ENCODE measurements at places on chromosomes 1 and 21.

GRCh38 chr1:234961456-234962339, 166.9 kb downstream of the TOMM20 start:
- DNase-seq: no peak

DNA sequence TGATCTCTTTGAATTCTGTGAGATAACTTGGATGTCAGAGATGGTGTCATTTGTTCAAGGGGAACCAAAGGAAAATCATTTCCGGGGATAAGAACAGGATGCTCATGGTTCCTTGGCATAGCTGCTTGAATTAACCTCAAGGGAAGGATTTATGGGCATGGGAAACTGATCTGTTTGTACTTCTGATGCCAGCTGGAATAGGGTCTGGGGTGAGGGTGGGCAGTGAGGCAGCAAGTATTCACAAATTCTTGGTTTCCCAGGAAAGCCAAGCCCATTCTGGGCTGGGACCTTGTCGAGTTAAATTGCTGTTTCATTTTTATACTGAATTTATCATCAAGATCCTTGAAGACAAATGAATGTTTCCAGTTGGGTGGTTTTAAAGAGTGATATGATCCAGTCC, 14.1 kb downstream of the INTS3 start:
- DNase-seq: no peak

- DNase-seq: no peak
These were observed 91.3 kb downstream of the COLGALT2 start for GRCh38 chr1:183946320-183946613.

DNA sequence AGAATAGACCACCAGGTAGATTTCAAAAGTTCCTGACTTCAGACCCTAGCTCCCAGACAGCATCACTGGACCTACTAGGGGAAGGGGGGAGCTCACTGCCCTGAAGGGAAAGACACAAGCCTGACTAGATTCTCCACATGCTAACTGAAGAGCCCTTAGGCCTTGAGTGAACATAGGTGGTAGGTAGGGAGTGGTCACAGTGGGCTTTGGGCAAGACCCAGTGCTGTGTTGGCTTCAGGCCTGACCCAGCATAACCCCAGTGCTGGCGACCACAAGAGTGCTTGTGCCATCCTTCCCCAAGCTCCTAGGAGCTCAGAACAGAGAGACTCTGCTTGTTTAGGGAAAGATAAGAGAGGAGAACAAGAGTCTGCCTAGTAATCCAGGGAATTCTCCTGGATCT, 51.1 kb upstream of the ACADM start:
- DNase-seq: no peak

- DNase-seq: no peak
These were observed 477.6 kb upstream of the USP24 start for GRCh38 chr1:55692726-55693125.

GRCh38 chr1:100896481-100896982, 642 bp downstream of the SLC30A7 start:
- DNase-seq: peak; percentile 38

DNA sequence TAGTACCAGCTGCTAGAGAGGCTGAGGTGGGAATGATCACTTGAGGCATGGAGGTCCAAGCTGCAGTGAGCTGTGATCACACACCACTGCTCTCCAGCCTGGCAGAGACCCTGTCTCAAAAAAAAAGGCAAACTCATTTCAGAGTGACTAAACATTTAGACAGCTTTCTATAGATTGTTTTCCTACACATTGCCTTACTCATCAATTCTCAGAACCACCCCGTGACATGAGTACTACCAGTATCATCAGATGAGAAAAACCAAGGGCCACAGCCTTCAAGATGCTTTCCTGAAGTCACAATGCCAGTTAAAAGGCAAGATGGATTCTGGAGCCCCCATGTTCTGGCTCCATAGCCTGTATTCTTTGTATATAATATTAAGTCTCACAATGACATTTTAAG, 22.4 kb upstream of the SMPDL3B start:
- DNase-seq: no peak

GRCh38 chr1:198492872-198493271, 47.6 kb downstream of the ATP6V1G3 start:
- no peak for DNase-seq

DNA sequence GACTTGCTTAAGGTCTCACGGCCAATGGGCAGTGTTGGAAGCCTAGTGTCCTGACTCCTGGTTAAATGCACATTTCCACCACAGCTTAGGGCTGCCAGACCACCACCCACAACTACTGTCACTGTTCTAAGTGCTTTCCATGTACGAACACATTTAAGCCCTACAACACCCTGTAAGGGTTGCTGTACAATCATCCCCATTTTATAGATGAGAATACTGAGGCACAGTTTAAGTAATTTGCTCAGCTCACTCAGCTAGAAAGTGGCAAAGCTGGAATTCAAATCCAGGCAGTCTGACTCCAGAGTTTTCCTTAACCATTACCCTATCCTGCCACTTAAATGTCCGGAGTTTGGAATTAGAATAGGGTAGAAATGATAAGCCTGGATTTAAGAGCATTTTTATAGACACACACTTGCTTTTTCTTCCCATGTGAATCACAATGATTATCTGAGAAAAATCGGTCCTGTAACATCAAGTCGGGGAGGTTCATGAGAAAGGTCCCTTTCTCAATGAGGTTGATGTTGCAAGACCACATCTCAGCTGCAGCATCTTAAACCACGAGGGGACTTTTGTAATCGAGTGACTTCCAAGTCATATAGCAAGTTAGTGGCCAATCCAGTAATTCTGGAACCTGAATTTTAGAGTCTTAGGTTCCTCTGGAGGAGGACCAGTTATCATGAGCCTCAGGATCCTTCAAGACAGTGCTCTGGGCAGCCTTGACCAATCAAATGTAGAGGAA, 8.6 kb downstream of the E2F2 start:
- no peak for DNase-seq

DNA sequence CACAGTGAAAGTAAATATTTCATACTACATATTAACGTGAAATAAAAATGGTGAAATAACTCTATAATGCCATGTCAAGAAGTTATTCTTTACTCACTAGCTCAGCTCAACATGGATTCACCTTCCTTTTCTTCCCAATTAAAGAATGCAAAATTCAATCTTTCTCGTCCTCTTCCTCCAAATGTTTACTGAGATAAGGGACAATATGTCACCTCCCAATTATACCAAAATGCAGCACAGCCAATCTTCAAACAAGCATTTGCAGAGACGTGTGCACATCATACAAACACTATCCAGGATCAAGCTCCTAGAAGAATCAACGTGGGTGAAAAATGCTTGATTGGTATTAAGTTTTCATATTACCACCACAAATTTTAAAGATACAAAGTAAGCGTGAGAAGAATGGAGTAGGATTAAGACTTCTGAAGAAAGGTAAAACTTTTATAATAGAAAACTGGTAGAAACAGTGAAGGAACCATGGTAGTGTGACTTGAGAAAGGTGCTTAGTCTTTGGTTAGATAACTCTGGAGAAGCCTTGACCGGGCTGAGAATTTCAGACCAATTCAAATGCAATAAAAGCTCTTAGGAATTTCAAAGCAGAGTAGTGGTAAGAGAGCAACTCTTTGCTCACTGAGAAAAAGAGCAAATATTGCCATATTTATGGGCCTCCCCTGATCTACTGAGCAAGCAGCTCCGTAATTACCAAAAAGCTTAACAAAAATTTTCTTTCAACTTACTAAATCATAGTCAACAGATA, 7.2 kb downstream of the PTP4A2 start:
- no peak for DNase-seq

GRCh38 chr1:206496131-206496793, 11.1 kb upstream of the RASSF5 start:
- DNase-seq: no peak

- DNase-seq: no peak
These were observed 16.3 kb upstream of the BEND5 start for GRCh38 chr1:48792961-48793360.

DNA sequence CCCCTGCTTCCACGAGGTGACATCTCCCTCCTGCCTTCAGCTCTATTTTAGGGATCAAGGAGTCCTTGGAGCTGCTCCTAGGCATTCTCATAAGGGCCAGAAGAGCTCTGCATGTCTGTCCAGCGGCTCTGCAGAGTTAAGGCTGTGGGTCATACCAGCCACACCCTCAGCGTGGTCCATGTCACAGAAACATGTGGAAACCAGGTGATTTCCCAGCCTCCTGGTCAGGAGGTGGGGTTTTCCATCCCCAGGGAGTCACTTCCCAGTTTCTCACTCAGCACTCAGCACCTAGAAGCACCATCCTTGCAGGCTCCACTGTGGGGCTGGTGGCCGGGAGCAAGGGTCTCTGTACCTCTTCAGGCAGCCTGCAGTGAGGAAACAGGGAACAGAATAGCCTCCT, 1.4 kb upstream of the TNFRSF1B start:
- DNase-seq: no peak

DNA sequence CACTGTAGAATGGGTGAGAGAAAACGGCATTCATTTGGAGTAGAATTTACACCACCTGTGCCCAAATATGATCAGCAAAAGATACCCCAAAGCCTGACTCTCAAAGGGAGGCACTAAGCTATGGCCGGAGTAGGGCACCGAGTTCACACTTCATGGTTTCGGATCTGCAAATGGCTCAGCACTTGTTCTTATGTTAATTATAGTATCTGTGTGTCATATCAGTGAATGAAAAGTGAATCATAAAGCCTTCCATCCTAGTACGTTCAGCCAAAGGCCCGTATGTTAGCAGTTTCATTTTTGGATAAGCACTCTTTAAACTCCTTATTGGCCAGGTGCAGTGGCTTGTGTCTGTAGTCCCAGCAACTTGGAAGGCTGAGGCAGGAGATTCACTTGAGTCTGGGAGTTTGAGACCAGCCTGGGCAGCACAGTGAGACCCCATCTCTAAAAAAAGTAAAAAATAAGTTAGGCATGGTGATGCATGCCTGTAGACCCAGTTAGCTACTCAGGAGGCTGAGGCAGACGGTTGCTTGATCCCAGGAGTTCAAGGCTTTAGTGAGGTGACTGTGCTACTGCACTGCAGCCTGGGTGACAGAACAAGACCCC, 4.9 kb upstream of the CORT start:
- DNase-seq: no peak

- DNase-seq: no peak
These were observed 77.0 kb downstream of the CSMD2 start for GRCh38 chr1:34087986-34088385.

DNA sequence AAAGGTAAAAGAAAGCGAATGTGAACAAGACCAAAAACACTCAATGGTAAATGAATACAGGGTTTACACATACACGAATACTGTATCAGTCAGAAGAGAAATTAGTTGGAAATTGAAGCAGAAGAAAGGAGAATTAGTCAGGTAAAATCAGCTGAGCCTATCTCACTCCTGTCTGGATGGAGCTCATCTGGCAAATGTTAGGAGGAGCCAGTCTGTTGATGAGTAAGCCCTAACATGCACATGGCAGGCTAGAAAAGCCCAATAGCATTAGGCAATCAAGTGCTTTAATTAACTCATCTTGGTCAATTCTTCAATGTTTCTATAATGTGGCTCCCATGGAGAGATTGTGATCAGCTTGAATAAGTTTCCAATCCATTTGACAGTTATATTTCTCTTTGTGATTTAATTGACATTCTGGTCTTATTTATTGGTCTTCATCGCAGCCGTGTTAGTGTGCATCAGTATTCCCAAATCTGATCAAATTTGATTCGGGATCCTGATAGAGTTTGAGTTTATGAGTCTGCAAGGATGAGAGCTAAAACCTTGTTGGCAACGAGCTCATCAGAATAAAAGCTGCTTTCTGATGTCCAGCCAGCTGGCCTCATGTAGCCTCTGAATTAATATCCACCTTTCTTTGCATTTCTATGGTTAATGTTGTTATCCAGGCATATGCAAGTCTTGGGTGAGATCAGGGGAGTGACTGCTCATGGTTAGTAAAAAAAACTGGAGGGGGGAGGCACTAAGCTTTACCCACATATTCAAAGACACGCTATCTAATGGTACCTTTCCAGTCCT, 22.1 kb upstream of the KCNA10 start:
- no peak for DNase-seq

DNA sequence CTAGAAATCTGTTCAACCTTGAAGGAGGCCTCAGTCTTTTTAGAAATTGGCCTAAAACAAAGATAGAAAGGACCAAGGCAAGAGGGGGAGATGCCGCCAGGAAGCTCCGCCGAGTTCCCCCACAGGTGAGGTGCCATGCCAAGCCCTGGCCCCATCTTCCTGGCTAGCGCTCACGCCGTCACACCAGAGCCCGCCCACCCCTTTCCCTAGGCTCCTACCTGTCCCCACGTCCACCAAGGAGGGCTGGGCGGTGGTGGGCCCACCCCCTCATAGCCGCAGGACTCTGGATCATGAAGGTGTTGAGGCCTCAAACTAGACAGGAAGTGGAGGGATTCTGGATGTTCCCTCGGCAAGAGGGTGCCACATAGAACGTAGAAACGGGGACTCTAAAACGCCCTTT, 15.5 kb upstream of the CCDC27 start:
- DNase-seq: no peak

GRCh38 chr1:29317063-29317915, 81.0 kb downstream of the PTPRU start:
- DNase-seq: no peak

DNA sequence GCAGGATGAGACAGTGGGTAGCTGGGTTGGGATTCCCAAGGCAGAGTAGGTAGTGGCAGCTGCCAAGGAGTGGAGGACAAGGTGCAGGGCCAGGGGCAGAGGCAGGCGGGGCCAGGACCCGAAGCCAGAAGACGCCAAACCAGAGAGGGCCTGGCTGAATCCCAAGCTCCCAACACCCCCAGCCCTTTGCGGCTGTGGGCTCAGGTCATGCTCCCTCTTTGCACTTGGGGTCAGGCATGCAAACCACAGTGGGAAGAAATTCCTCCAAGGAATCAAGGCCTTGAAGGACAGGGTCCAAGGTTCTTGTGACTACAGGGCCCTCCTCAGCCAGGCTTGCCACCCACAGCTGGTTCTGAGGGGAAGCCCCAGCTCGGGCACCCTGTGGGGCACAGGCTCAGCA, 6.2 kb downstream of the C1orf210 start:
- no peak for DNase-seq

DNA sequence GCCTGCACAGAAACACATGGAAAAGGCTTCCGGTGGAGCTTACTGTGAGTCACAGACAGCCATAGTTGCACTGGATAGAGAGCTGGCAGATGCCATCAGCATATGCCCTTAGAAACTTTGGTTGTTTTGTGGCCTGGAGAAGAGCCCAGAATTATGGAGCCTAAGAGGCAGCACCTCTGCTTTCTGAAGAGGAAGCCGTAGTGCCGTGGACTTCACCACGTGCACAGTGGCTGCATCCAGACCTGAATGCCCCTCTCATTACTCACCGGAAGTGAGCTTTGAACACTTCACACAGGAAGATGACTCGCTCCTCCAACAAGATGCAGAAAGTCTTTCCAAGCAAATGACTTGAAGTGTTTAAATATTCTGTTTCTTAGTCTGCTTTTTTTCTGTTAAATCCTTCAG, 28.4 kb downstream of the JUN start:
- DNase-seq: peak; percentile 70

All from HCT116 (cell line).